NCI-H460 (cell line): ENCODE measurements at places on chromosomes 12 and 14.

DNA sequence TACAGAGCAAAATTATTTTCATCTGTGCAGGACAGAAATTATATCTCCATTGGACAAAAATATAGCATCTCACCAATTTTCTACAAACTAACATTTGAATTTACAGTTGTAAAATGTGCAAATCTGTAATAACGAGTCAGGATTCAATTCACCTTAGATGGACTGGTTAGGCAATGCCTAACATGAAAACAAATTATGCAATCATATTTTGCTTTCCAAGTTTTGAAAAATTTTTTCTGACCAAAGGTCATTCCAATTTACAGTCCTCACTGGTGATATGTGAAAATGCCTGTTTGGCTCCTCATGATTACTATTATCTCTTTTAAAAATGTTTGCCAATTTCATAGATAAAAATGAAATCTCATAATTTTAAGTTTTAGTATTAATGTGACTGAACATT, 6.5 kb upstream of the CPM start:
- no peak for DNase-seq

DNA sequence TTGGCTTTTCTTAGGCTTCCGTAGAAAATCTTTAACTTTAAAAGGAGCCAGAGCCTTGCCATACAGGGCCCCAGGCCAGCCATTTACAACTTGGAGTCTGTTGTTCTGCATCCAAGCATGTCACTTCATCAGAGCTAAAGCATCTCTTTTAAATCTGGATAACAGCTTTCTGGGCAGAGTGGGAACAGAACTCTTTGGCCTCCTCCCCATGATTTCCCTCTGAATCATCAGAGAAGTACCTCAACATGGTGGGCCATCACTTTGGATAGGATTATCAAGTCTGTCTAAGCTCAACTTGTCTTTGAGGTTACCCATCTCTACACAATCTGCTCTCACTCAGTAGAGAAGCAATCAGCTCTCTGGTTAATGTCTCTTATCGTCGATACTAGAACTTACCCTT, 170.9 kb downstream of the SLC6A15 start:
- DNase-seq = no peak

DNA sequence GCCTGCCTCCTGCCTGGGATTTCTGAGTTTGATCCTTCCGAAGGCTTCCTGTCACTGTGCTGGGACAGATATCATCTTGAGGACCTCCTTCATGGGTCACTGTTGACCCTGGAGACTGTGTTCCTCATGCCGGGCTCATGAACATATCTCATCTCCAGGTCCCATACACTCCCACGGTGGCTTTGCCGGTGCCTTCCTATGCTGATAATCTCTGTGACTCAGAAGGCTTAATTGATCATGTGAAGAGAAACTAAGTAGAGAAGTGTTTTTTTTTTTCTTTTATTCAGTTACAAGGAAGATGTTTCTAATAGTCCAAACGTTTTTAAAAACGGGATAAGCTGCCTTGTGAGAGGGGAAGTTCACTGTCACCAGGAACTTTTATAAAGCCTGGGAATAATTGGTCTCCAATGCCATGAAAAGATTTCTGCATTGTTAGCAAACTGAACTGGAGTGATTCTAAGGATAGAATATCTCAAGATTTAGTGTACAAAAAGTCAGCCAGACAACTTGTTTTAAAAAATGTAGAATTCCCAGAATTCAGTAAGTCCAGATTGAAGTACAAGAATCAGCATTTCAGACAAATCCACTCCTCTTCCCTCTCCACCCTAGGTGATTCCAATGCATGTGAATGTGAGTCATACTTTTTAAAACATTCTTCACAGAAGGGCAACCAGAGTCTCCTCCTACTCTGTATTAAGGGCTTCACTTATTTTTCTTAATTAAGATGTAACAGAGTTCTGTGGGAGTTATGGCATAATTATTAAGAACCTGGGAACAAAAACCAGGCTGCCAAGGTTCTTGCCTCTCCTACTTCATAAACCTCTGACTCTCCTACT, 139.8 kb upstream of the LGR5 start:
- DNase-seq = no peak

GRCh38 chr12:77625441-77625840, 205.3 kb upstream of the NAV3 start:
- DNase-seq = no peak

- no peak for DNase-seq
Observed at GRCh38 chr12:104682790-104683279, 226.1 kb downstream of the CHST11 start.

GRCh38 chr12:57782243-57782607, 362 bp upstream of the TSFM start:
- DNase-seq = no peak

- DNase-seq = no peak
Observed at GRCh38 chr14:95522556-95522955, 6.1 kb upstream of the SYNE3 start.

DNA sequence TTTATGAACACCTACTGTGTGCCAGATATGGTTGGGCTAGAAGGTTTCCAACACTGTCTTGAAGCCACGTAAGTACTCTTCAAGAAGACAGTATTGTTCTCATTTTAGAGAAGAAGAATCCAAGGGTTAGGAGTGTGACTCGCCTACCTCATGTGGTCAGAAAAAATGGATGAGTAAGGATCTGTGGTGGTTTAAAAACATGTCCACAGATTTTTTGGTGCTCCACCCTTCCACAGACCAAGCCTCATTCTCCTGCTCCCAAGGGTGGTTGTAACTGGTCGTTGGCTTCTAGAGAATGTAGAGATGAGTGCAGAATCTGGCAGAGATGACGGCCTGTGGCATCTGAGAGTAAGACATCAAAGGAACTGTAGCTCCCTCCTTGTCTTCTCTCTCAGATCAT, 30.3 kb upstream of the TTC7B start:
- DNase-seq = no peak

DNA sequence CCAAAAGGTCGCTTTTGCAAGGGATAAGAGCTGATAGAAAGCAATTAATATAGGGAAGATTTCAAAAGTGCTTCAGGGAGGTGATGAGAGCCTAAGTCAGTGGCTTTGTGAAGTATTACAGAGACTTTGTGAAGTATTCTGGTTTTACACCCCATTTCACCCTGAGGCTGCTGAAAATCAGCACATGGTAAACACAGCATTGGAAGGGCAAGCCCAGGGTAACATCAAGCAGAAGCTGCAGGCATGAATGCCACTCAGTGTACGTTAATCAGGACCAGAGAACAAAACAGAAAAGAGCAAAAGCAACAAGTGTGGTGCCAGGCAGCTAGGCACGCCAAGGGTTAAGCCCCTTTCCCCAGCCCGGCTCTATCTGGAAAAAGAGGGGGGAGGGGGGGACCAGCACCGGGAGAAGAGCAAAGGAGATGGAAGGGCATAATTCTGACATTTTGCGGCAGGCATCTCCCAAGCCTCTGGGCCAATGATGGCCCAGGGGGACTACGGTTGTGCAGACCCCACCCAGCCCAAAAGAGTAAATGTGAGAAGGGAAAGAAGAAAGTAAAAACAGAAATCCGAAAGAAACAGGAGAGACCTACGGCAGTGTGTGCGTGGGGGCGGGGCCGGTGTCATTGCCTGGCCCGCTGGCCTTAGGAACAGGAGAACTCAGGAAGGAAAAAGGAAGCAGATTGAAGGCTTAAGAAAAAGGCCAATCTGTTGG, 58.9 kb downstream of the DHRS2 start:
- no peak for DNase-seq

GRCh38 chr12:12925388-12925787, 26.6 kb downstream of the GPRC5D start:
- DNase-seq = no peak

DNA sequence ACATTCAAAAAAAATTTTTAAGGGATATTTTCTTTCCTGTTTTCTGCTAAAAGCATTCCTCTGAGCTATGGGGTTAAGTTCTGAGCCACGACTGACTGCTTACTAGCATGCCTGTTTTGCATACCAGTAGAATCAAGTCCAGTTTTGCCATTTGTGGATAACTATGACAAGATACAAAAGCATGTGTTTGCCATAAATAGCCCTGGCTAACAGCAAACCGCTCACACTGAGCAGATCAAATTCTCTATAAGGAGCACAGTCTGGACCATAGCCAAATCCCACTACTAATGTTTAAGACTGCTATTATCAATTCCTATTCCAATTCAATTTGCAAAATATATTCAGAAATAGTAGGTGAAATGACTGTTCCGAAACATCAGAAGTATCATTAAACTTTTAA, 3.2 kb downstream of the CFL2 start:
- no peak for DNase-seq

GRCh38 chr12:113612076-113612728, 140.5 kb upstream of the LHX5 start:
- DNase-seq = no peak

GRCh38 chr12:122471324-122472226, 29.2 kb downstream of the ZCCHC8 start:
- DNase-seq = peak; percentile 80

DNA sequence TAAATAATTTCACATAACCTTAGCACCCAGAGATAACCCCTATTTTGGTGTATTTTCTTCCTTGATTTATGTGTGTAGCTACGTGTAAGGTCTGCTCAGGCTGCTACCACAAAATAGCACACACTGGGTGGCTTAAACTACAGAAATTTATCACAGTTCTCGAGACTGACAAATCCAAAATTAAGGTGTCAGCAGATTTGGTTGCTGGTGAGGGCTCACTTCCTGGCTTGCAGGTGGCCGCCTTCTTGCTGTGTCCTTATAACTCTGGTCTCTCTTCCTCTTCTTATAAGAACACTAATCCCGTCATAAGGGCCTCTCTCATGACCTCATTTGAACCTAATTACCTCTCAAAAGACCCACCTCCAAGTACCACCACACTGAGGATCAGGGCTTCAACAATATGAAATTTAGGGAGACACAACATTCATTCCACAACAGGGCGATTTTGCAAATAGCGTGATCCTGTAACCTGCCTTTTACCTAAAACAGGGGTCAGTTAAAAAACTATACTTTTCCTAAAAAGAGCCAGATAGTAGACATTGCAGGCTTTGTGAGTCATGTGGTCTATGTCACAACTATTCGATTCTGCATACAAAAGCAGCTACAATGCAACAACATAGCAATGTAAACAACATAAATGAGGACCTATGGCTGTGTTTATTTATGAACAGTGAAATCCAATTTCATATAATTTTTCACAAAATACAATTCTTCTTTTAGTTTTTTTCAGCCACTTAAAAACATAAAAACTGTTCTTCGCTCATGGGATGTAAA, 371.7 kb downstream of the DPF3 start:
- DNase-seq = no peak

GRCh38 chr12:114218136-114218535, 187.8 kb downstream of the TBX5 start:
- DNase-seq = no peak

DNA sequence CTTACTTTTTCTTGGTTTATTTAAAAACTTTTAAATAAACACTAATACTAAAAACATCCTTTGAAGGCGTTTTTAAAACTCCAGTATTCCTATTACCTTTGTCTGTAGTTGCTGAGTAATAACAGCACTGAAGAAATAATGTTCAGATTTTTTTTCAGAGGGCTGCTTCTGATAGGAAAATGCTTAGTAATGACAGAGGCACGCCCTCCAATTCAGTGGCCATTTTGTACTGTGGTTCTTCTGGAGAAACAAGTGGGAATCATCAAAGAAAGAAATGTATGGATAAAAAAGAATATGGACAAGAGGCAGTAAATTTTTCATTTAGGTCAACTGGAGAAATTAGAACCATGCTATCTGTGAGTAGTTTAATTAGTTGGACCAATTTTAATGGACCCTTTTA, 13.6 kb downstream of the VEZT start:
- DNase-seq = peak; percentile 69
